ENCODE measurements at places on chromosomes 3 and 15. TPM values are rescaled to one million over a fixed set of nuclear protein-coding genes. Genes with fewer than 3 reads are reported as not detected.

Gene NRROS
- total RNA-seq, result not detected

Gene SPESP1
- total RNA-seq, result not detected

Gene ZNF80
- not detected for total RNA-seq

Gene TEX55
- not detected for total RNA-seq

Gene C3orf20
- total RNA-seq, result not detected

Gene CPNE4
- total RNA-seq, result 5.7 TPM

All from A549 treated with AZD2906 at 1 μM for 4 hours (cell line).